CD4-positive, alpha-beta T cell treated with Interleukin-21 for 1 hour (primary cell): ENCODE measurements at places on chromosomes 2 and 18.
A peak's percentile ranks its signal among the peaks of the same experiment; 100 is the strongest.

DNA sequence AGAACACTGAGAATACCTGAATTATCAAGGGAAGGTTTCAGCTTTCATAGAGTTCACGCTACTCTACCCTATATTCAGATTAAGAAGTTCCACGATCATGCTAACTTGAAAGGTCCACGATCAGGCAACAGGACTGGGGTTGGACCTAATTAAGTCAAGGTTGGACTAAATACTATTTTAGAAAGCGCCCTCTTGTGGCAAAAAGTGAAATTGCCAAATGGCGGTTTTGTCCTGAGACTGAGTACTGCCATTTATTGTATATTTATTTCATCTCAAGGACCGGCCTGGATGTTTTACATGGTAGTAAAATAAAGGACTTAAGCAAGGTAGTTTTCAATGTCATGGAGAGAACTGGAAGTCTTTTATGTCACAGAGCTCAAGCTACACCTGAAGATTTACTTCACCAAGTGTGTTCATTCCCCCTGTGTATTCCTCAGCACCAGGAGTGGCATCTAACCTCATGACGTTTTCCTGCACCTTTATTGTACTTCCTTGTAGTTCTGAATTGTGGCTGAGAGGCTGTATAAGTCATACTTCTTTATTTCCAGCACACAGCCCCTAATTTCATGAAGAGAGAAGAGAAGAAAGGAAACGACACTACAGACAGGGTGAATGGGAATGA lies 56.8 kb downstream of the SRD5A2 start:
- peak; percentile 57 for DNase-seq

DNA sequence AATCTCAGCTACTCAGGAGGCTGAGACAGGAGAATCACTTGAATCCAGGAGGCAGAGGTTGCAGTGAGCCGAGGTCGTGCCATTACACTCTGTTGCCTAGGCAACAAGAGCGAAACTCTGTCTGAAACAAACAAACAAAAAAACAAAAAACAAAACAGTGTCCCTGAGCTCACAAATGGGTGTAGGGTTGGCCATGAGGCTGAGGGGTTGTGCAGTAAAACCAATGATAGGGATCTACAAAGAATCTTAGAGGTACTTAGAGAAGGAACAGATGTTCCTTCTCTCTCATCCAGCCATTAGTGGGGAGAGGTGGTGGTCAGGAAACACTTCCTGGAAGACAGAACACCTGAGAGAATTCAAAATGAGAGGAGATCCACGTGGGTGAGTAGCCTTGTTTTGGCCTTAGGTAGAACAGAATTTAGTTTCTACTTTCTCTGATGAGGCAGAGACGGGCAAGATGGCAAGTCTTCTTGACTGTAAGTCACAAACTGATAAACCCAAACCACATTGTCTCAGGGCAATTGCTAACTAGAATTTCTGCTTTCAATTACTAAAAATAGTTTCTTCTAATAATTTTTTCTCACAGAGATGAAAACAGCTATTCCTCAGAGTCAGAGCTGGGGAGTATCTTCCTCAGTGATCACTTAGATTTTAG lies 61.5 kb upstream of the PPM1B start:
- no peak for DNase-seq

- no peak for DNase-seq
Observed at GRCh38 chr2:134202371-134202770, 51.5 kb upstream of the MGAT5 start.

DNA sequence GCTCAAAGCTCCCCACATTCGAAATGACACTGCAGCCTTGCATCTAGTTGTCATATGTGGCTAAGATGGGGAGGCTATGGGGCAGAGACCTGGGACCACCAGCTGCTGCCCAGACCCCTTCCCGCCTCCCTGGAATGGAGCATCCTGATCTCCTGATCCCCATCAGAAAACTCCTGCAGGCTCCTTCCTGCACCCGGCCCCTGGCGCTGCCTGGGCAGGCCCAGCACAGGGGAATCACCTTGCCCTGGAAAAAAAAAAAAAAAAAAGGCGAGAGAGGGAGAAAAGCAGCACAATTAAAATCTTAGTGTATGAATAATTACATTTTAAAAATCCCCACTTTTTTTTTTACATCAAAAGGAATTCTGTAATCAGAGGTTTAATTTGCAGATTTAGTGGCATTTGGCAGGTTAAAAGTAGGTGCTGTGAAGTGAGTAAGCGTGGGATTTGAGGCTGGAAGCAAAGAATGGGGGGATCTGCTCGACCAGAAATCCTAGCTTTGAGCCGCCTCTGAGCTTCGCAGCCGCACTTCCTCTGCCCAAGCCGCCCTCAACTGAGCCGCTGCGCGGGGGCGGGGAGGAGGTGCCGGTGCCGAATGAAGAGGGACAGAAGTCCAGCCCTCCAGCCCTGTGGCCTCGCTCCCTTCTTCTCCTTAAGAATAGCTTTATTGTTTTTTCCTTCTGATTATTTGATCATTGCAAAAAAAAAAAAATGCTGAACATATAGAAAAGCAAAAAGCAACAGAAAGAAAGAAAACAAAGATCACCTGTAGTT lies 30.0 kb downstream of the THNSL2 start:
- DNase-seq, result peak; percentile 14

DNA sequence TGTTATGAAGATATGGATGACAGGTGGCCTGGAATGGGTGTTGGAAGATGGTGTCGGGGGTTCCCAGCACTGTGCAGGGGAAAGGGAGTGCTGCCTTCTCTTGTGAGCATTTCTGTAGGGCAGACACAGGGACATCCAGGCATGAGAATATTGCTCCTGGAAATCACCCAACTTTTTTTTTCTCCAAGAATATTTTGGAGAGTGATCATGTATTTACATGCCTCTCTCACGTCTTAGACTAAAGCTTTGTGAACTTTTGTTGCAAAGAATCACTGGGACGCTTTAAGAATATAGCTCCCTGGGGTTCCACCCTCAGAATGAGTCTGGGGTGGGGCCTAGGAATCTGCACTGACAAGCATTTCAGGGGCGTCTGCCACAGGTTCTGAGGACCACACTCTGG lies 68.7 kb downstream of the VWA3B start:
- DNase-seq, result no peak

DNA sequence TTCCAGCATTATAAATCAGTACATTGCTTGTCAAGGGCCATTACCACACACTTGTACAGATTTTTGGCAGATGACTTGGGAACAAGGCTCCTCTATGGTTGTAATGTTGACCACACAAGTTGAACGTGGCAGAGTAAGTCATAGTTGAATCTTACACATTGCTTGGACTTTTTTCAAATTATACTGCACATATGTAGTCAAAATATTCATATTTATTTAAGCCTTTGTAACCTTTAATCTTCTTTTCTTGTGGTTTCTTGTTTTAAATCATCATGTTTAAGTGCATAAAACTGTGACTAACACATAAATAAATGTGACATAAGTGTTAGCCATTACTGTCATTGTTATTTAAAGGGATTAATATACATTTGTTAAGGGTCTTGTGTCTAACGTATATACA lies 52.1 kb upstream of the EPB41L5 start:
- no peak for DNase-seq

DNA sequence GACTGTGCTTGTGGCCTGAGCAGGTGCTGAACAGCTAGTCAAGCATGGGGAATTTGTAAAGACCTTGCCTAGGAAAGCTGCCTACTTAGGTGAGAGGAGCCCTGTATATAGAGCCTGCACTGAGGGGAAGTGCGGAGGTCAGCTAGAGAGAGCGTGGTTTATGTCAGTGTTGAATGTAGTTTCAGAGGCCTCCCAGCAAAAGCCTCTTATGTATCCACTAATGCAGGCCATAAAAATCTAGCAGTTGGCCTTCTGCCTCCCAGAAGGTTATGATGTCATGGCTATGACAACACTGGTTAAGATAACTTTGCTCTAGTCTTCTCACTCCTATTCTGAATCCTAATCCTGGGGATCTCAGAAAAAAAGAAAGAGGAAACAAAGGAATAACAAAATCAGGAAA lies 88.9 kb downstream of the ASXL3 start:
- no peak for DNase-seq
